Substantia nigra (tissue), 51 donors: ENCODE measurements at places on chromosomes 11 and 22.

DNA sequence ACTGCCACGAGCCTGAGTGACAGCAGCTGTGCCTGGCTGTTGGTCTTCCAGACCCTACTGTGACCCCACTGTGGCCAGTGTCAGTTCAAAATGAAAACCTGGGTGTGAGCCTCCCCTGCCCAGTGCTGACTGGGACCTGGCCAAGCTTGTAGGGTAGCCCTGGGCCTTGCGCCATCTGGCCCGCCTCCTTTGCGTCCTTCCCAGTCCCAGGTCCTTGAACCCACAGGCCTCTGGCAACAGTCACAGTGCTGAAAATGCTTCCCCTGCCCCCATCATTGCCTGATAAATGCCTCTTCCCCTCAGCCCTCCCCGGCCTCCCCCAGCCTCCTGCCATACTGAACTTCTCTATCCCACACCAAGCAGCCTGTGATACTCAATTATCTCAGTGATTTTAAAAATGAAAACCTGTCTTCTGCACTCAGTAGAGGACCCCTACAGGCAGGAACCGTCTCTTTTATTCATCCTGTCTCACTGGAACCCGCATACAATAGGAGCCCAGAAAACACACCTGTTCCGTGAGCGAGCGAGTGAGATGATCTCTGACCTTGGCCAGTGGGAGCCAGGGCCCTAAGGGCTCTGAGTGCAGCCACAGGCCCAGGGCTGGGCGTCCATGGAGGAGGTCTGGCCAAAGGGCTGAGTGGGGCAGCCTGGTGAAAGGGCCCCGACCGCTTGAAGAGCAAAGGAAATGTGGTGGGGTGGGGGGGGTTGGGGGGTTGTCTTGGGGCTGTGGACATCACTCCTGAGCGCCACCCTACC lies 49.7 kb upstream of the TTLL12 start:
- DNase-seq: no peak

GRCh38 chr11:26019386-26019785 lies 312.5 kb upstream of the ANO3 start:
- no peak for DNase-seq

DNA sequence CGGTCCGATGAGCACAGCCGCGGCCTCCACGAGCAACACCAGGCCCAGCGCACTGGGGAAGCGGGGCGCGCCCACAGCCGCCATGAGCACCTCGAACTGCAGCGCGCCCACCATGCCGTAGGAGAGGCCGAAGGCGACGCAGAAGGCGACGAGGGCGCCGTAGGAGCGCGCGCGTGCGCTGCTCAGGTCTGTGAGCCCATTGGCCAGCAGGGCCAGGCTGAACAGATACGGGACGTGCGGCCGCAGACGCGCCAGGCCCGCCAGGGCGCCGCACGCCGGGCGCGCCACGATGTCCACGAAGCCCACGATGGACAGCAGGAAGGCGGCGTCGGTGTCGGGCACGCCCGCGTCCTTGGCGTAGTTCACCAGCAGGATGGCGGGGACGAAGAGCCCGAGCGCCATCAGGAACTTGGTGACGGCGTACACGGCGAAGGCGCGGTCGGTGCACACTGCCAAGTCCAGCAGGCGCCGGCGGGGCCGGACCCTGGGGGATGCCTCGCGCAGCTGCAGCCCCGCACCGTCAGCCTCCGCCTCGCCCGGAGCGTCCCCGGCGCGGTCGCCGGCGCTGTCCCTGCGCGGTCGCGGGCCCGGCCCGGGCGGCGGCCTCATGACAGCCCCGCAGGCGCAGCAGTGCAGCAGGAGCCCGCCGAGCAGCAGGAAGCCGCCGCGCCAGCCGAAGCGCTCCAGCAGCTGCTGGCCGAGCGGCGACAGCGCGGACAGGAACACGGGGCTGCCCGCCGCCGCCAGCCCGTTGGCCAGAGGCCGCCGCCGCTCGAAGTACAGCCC lies 2.9 kb downstream of the SLC16A8 start:
- DNase-seq: no peak

DNA sequence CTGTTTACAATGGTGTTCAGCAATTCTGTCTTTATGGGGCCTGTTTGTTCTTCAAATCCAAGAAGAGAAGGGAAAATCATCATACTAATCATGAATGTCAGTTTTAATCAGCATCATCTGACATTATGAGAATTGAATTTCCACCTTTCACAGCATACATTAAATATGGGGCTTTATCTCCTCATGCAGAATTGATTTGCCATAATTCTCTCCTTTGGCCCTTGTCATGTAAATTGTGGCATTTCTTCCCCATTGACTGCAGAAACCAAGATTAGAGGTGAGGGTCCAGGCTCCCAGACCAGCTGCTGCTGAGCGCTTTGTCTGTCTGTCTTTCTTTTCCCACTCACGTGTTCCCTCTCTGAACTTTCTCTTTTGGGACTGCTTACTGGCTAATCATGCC lies 232.1 kb upstream of the NAV2 start:
- no peak for DNase-seq

GRCh38 chr11:101442171-101442570 lies 141.6 kb downstream of the TRPC6 start:
- no peak for DNase-seq

DNA sequence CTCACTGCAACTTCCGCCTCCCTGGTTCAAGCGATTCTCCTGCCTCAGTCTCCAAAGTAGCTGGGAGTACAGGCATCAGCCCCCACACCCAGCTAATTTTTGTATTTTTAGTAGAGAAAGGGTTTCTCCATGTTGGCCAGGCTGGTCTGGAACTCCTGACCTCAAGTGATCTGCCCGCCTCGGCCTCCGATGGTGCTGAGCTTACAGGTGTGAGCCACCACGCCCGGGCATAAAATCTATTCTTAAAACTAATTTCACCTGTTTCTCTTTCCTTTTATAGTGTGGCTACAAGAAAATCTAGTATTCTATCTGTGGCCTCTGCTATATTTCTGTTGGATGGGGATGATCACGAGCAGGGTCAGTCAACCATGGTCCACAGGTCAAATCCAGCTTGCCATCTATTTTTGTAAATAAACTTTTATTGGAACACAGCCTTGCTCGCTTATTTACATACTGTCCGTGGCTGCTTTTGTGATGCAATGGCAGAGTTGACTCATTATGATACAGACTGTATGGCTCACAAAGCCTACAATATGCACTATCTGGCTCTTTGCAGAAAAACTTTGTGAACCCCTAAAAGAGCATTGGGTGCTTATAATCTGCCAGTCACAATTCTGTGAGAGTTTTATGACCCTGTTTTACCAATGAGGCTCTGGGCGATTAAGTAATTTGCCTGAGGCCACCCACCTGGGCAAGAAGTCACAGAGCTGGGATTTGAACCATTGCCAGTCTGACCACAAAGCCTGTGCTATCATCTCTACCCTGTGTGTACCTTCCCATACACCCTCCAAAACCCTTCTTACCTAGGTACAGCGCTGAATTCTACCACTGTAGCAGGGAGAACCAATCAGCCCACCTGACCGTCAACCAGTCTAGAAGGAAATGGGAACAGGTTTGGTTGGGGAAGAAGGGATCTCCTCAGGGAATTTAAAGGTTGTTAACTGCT lies 28.3 kb downstream of the SLC1A2 start:
- DNase-seq: no peak

GRCh38 chr22:25546751-25547150 lies 17.7 kb upstream of the GRK3 start:
- no peak for DNase-seq

DNA sequence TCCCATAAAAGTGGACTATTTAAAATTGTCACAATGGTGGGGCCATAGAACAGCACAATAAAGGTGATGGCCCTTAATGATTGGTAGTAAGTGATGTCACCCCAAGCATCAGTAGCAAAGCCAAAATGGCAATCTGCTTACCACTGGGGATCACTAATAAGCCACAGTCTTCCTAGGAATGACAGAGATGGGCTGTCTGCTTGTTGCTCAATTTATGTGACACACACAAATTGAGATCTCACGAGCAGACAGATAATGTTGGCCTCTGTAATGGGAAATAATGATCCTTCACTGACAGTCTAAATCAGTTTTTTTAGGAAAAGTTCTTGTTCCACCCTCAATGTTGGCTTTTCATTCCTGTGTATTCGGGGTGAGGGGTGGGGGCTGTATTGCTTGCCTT lies 515.1 kb downstream of the BRD1 start:
- no peak for DNase-seq

GRCh38 chr11:3669742-3670183 lies 1.4 kb downstream of the CHRNA10 start:
- no peak for DNase-seq

- DNase-seq: no peak
These were observed 239.5 kb upstream of the CADM1 start for GRCh38 chr11:115743719-115744118.

DNA sequence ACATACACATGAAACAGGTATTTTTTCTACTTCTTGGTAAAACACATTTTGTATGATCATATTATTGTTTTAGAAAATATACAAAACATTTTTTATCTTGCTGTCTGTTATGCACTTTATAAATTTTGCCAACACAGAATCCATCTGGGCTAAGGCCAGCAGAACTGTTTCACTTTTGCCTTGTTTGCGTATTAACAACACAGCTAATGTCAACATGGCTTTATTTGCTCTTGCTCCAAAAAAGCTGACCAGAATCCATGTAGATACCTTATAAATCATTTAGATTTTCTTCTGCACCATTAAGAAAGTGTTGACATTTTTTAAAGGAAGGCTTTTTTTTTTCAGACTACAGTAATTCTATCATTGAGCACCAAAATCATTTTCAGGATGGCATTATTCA lies 58.1 kb upstream of the PGR start:
- DNase-seq: no peak

DNA sequence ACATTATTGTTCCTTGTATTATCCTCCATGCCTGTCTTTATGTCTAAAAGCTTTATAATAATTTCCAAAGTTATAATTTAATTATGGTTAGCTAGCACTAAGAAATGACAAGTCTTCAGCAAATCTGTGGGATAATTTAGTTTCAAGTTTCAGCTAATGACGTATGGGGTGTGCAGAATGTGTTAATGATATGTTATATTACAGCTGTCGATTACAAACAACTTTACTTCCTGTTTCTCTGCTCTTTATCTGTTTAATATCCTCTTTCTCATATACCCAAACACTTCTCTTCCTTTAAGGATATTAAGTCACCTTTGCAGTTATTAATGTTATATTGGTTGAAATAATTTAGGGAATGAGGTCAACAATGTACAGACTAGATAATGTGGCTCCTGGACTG lies 161.8 kb downstream of the CASP12 start:
- DNase-seq: no peak

GRCh38 chr11:115892016-115892415 lies 387.8 kb upstream of the CADM1 start:
- DNase-seq: no peak

GRCh38 chr11:34303028-34303570 lies 54.7 kb downstream of the ABTB2 start:
- no peak for DNase-seq

- DNase-seq: no peak
These were observed 742.9 kb downstream of the LRRC4C start for GRCh38 chr11:40716344-40717130.
